Fibroblast of the aortic adventitia (primary cell): ENCODE measurements at places on chromosomes 5 and 9.

DNA sequence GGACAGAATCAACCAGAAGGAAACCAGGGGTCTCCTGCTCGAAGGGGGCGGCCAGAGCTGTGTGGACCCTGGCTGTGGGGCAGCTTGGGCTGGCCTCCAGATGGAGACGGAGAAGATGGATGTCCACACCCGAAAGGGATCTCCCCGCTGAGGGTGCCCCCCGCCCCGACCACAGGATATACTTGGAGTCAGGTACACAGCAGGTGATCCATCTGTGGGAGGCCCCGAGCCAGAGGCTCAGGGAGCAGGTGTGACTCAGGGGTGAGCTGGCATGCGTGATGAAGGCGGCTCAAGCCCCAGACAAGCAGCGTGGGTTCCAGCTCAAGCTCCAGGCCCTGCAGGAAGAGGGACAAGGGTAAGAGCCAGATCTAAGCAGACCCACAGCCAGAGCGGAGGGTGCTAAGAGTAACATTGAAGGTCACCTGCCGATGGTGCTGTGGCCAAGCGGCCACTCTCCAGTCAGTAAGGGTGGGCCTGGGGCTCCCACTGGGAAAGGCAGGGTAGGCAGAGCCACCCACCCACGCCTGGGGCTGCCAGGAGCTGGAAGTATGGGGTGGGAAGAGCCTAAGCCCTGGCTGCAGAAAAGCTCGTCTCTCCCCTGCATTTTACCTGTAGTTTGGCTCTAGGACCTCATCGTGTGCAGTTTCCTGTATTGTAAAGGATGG, 30.6 kb upstream of the MVB12B start:
- no peak for DNase-seq

GRCh38 chr5:55713871-55714270, 1.7 kb upstream of the SLC38A9 start:
- peak; percentile 18 for DNase-seq

DNA sequence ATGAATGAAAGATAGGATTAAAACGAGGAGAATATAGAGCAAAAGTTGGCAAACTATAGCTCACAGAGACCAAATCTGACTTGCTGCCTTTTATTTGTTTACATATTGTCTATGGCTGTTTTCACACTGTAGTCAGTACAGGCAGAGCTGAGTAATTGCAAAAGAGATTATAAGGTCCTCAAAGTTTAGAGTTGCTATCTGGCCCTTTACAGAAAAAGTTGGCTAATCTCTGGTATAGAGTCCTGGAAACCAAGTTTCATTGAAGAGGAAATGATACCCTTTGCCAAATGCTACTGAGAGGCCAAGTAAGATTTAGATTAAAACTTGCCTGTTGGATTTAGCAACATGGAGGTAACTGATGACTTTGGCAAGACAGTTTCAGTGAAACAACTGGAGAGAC, 36.0 kb downstream of the LYRM7 start:
- DNase-seq, result peak; percentile 45

- no peak for DNase-seq
Observed at GRCh38 chr9:136754059-136754572, 3.9 kb downstream of the LCN8 start.

- no peak for DNase-seq
Observed at GRCh38 chr5:126460459-126460858, 37.2 kb downstream of the GRAMD2B start.

- DNase-seq, result peak; percentile 12
Observed at GRCh38 chr5:133820507-133820906, 147.9 kb downstream of the C5orf15 start.

DNA sequence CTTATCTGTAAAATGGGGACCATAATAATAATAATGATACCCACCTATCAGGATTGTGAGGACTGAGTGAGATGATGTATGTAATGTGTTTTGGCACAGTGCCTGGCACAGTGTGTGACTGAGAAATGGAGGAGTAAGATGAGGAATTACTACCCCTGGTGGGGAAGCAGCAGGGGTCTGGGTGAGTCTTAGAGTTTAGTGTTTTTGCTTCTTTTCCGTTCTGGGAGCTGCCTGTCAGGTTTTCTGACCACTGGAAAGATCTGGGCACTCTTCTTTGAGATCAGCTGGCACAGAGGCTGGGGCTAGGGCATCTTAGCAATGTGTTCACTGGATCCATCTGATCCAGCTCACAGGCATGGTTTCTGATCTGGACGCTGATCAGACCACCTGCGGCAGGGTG, 8.5 kb downstream of the LCP2 start:
- DNase-seq, result no peak

DNA sequence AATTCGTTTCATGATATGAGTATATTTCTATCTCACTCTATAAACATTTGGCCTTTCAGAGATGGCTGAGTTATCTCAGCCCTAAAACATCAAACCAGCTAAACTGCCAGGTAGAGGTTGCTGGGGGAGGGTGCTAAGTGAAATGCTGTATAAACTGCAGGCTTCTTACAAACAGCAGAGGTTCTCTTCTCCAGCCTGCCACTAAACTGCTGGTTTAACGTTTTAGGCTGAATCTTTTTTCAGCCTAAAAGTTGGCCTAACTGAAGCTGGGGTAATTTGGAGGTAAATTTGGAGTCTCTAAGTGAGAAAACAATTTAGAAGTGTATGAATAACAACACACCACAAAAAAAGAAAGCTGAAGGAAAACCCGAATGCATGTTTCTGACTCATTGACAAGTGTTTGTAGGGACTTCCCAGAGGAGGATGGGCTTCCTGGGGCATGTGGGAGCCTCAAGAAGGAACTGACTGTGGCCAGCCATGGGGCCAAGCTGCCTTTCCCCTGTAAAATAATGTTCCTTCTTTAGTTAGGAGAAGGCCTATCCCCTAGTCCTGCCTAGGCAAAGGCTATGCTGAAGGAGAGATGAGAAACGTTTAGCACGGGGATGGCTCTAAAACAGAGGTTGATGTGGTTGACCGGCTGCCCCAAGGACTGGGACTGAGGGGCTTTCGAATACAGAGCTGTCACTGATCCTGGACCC, 44.3 kb downstream of the SLC28A3 start:
- DNase-seq, result peak; percentile 49

- peak; percentile 37 for DNase-seq
Observed at GRCh38 chr5:143435210-143435657, 31.7 kb upstream of the NR3C1 start.

- DNase-seq, result peak; percentile 2
Observed at GRCh38 chr5:110401881-110402280, 324.6 kb downstream of the TMEM232 start.

DNA sequence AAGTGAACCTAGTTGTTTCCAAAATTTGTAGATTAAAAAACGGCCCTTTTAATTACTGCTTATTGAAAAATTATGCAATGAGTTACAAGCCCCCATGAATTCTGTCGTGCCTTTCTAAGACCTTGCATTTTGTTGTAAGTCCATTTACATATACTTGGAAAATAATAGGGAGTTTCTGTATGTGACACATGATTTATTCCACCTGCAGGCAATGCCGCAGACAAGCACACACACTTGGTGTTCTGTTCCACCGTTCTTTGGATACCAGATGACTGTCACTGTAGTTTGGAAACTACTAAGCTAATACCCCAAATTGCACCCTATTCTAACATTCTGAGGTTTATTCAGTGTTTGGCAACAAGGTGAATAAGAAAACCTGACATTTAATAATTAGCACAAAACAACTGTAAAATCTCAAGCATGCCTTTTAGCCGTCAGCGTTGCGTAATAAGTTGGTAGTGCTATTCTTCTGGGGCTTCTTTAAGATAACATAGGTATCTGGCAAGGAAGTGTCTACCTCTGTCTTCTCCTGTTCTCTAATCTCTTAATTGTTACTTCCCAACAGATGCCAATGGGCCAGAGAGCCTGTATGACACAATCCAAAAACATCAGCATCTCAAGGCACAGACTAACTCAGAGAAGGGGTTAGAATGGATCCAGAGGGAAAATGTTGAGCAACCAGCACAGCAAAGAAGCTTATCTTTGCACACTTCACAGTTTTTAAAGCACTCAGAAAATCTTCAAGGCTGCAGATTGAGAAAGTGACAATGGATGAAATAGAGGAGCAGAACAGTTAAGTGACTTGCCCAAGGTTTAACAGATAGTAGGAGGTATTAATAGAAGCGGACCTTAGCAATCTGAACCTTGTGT, 48.2 kb upstream of the DPYSL3 start:
- DNase-seq, result peak; percentile 89

DNA sequence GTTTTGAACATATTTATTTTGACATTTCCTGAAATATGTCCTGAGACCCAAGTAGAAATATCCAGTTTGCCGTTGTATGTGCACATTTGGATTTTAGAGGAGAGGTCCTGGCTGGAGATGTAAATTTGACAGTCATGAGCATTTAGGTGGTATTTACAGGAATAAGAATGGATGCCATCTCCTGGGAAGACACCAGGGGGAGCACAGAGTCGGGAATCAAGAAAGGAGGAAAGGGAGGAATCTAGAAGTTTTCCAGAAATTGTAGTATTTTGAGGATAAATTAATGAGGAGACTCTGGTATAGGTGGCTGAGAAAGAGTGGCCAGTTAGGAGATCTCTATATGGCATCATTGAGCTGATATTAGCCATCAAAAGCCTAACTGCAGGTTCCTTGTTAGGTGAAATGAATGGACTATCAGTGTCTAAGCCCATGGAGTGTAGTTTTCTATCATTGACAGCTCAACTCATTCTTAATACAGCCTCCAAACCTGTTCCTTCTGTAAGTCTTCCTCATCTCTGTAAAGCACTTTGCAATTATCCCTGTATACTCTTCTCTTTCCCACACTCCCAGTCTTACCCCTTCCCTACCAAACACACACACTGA, 7.2 kb downstream of the GAPT start:
- peak; percentile 53 for DNase-seq

DNA sequence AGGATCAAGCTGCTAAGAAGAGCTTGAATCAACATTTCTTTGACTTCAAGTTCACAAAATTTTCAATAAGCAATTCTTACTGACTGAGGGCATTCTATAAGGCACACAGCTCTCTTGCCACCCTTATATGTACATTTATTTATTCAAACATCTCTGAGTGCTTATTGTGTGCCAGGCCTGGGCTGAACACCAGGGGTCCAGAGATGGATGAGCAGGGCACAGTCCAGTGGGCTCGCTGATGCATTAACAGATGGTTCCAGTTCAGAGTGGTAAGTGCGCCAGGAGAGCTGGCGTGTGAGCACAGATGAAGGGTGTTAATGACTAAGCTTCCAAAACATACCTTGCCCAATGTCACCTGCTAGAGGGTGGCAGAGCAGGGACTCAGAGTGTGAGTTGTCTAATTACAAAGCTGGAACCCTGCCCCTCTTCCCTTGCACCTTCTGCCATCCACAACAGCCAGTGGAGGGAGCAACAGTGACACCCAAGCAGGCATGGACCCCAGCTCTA, 24.6 kb downstream of the ALG2 start:
- DNase-seq, result no peak

DNA sequence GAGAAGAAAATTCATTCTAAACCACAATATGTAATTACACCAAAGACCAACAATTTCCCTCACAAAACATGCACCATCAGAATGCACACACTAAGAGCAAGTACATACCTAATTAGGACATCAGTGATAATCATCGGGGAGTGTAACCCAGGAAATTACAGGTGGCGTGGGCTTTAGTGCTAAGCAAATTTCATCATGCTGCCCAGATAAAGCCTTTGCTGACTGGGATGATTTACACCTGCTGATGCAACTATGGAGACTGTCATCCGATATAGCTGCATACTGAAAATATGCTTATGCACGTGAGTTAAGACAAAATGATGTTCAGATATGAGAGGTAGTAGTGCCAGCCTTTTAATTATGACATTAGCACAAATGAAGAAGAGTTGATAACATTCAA, 123.2 kb downstream of the DCP2 start:
- DNase-seq, result no peak

- no peak for DNase-seq
Observed at GRCh38 chr5:90861843-90862586, 303.4 kb downstream of the ADGRV1 start.

- no peak for DNase-seq
Observed at GRCh38 chr5:134462047-134462575, 50.4 kb upstream of the CDKN2AIPNL start.

DNA sequence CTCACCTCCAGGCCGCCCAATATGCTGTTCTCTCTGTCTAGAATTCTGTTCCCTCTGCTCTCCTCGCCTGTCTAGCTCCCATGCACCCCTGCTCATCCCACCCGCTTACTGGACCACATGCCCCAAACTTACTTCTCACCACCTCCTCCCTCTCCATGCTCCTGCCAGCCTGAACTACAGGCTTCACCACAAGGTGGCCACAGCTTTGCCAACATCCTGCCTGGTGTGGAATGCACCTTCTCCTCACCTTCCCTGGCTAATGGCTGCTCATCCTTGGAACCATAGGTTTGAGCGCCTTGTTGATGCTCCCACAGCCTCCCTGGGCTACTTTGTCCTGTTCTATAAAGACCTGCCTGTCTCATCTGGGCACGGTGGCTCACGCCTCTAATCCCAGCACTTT, 9.6 kb downstream of the LAMC3 start:
- DNase-seq, result no peak

DNA sequence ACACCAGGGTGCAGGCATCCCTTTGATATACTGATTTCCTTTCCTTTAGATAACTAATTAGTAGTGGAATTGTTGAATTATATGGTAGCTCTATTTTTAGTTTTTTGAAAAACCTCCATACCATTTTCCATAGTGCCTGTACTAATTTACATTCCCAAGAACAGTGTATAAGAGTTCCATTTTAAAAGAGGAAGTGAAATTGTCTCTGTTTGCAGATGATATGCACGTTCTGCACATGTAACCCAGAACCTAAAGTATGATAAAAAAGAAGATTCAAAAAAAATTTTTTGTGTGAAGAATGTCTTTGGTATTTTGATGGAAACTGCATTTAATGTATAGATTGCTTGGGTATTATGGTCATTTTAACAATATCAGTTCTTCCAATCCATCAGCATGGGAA, 424.0 kb upstream of the CCNH start:
- DNase-seq, result no peak

DNA sequence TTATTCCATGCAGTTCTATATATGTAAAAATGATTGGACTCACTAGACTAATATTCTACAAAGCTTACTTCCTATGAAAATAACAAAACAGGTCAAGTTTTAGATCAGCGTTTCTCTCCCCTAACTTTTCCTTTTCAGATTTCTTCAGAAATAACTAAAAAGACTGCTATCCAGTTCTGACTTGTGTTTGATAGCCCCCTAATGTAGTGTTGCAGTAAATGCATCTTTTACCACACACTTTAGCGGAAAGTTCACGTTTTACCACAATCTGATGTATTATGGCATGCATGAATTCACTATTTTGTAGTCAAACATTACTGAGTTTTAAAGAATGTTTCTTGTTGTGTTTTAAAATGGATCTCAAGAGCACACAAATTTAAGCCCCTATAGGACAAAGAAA, 292.7 kb downstream of the RAB3C start:
- no peak for DNase-seq

GRCh38 chr9:3931996-3932906, 367.6 kb downstream of the GLIS3 start:
- DNase-seq, result peak; percentile 63
